ENCODE measurements at places on chromosomes 6 and 20.

GRCh38 chr20:33730946-33731692 is 677 bp upstream of the ZNF341 start:
- DNase-seq, result no peak

DNA sequence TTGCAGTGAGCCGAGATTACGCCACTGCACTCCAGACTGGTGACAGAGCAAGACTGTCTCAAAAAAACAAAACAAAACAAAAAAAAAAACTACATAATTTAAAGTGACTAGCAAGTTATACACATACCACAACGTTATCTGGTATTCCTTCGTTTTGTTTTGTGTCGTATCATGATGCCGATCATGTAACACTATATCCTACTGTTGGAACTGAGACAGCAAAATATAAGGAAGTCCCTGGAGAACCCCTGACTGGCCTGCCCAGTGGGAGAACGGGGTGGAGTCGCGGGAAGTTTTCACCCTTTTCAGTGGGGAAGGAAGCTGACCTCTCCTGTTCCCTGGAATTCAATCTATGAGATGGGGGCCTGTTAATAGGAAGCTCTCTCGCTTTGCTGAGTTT is 15.1 kb downstream of the SOX4 start:
- DNase-seq, result no peak

GRCh38 chr6:158431036-158431435 is 118.8 kb downstream of the TULP4 start:
- no peak for DNase-seq

- no peak for DNase-seq
Measured at GRCh38 chr20:4245542-4245941, 230.2 kb upstream of the RNF24 start.

- peak; percentile 55 for DNase-seq
Measured at GRCh38 chr6:142728364-142728763, 216.6 kb downstream of the HIVEP2 start.

DNA sequence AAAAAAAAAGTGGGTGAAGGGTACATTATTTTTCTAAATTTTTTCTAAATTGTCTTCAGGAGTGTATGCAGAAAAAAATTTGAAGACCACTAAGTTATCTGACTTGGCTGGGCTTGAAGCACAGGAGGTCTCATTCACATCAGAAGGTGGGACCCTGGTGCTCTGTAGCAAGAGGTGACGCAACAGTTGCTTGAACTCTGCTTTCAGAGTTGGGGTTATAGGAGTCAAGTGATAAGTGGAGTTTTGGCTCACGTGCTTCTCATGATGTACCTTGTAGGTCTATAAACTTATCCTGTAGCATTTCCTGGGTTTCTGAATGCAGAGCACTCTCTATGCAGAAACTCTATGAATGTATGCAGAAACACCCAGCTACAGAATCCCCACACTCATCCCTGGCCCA is 58.5 kb upstream of the FOXC1 start:
- no peak for DNase-seq

GRCh38 chr20:43938017-43938655 is 23.5 kb downstream of the TOX2 start:
- no peak for DNase-seq

- no peak for DNase-seq
Measured at GRCh38 chr6:44303842-44304241, 9.3 kb downstream of the AARS2 start.

GRCh38 chr6:130434174-130434873 is 68.5 kb downstream of the TMEM200A start:
- DNase-seq, result no peak

DNA sequence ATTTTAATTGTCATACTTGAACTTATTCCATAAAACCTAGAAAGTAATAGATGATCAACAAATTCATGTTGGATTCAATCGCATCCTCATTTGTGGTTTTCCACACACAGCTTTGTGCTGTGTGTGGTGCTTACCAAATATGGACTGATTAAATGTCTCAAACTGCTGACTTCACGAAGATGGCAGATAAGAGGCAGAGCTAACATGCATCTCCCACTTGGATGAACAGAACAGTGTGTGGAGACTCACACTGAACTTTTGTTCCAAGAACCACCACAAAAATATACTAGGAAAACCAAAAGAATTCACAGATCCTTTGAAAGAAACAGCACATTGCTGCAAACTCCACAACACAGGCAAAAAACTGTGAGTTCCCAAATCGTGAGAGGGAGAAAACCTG is 603.7 kb downstream of the TENT5A start:
- DNase-seq, result no peak

- no peak for DNase-seq
Measured at GRCh38 chr6:14984519-14984853, 261.4 kb upstream of the JARID2 start.

DNA sequence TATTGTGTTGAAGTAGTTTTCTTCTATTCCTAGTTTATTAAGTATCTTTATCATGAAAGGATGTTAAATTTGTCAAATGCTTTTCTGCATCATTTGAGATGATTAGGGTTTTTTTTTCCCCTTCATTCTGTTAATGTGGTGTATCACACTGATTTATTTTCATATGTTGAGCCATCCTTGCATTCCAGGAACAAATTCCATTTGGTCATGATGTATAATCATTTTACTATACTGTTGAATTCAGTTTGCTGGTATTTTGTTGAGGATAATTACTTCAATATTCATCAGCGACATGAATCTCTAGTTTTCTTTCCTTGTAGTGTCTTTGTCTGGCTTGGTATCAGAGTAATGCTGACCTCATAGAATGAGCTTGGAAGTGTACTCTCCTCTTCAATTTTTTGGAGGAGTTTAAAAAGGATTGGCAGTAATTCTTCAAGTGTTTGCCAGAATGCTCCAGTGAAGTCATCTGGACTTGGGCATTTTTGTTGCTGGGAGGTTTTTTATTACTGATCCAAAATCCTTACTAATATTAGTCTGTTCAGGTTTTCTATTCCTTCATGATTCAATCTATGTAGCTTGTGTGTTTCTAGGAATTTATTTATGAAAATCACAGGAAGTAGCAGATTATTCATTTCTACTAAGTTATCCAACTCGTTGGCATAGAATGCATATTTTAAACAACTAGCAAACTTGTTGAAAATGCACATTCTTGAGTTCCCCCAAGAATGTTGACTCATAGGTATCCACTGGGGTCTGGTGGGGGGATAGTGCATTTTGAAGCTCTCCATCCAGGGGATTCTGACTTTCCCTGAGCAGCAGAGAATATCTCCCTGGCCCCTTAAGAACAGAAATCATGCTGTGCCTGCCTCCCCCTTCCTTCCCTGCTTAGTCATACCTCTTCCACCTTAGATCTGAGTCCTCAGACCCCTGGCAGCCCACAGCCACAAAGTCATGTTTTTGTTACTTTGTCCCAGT is 187.1 kb downstream of the BMP7 start:
- DNase-seq, result no peak

- DNase-seq, result no peak
Measured at GRCh38 chr6:151176911-151177770, 62.6 kb upstream of the AKAP12 start.

GRCh38 chr6:144566868-144567615 is 281.9 kb downstream of the UTRN start:
- DNase-seq, result no peak

GRCh38 chr6:1611572-1612298 is 2.0 kb downstream of the FOXC1 start:
- DNase-seq, result no peak

DNA sequence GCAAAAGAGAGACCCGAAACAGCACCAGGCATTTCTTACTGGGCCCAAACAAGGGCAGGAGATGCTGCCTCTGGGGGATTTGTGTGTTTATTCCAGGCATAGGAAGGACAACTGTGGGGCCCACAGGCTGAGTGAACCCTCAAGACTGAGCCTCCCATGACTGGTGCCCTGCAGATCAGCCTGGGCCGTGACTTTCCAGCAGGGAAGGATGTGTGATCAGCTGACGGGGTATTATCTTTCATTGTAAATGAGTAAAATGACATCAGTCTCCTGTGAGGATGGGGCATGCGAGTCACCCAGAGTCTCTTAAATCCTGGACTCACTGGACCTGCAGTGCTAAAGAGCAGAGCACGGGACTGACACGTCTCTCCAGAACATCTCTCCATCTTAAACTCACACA is 3.9 kb upstream of the TEAD3 start:
- peak; percentile 65 for DNase-seq

- no peak for DNase-seq
Measured at GRCh38 chr6:157840776-157841175, 17.7 kb downstream of the SNX9 start.

DNA sequence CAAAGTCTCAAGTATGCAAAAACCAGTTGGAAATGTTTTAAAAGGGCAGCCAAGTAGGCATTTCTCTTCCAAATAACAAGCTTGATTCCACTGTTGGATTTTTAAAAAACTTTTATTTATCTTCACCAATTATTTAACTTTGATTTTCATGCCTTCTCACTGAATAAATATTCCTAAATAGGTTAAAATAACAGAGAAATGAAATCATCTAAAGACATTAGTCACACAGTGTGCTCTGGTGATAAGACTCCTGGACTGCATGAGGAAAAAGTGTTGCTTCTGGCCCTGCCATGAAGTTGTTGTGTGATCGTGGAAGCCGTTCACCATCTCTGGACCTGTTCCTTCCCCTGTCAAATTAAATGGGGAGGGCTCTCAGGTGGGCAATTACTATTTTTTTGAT is 33.8 kb upstream of the IGF2R start:
- DNase-seq, result no peak

DNA sequence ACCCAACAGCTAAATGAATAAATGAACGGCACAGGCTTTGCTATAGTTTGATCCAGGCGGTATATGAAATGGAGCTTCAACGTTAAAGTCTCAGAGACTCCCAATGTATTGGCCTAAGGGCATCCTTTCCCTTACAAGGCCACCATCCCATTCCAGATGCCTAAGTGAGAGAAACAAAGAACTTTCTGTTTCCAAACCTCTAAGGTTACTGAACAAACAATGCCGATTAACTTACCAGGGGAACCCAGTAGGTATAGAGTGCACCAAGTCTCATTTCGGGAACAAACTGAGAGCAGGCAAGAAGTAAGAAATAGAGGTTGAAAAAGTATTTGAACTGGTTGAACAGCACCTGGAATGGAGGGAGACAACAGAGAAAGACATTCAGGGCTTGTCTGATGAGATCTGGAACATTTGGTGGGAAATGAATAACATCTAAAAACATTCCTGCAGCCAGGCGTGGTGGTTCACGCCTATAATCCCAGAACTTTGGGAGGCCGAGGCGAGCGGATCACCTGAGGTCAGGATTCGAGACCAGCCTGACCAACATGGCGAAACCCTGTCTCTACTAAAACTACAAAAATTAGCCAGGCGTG is 42.5 kb downstream of the ATP9A start:
- no peak for DNase-seq

DNA sequence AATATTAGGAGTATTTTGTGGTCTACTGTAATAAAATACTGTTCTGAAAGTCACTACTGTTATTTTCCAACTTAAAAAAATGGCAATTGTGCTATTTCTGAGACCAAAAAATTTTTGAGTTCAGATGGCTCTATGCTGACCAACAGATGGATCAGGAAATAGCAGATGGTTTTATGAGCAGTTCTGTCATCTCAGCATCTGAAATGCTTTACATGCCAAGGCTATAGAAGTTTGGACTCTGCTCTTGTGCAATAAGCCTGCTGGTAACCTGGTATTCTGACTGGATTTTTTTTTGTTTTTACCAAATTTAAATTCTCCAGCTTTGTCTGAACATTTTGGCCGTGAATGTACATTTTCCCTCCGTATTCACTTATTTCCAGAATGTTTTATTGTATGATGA is 1127.5 kb downstream of the GRIK2 start:
- DNase-seq, result no peak

- DNase-seq, result no peak
Measured at GRCh38 chr6:48619771-48620170, 508.8 kb upstream of the PTCHD4 start.

- DNase-seq, result no peak
Measured at GRCh38 chr6:15531973-15532372, 130.9 kb downstream of the DTNBP1 start.

- DNase-seq, result no peak
Measured at GRCh38 chr6:147900247-147900830, 391.8 kb downstream of the SAMD5 start.

DNA sequence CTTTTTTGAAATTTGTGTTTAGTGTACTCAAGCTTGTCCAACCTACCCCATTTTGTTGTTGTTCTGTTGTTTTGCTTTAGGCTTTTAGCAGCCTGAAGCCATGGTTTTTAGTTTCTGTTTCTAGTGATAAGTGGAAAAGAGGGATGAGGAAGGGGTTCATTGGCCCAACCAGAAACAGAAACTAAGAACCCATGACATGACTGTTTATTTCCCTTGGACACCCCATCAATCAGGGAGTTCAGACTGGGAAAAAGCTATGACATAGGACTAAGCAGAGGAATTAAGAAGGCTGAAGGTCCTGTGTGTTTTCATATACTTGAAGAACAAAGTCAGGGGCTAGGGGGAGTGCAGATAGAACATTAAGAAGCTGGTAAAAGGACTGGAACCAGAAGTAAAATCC is 194.5 kb upstream of the THEMIS start:
- no peak for DNase-seq

GRCh38 chr6:115902436-115902835 is 158.3 kb downstream of the FRK start:
- DNase-seq, result no peak

GRCh38 chr6:114258376-114258775 is 84.4 kb downstream of the HS3ST5 start:
- DNase-seq, result no peak

GRCh38 chr20:39676857-39677391 is 714.8 kb downstream of the DHX35 start:
- DNase-seq, result no peak

GRCh38 chr6:21342501-21342900 is 251.1 kb upstream of the SOX4 start:
- no peak for DNase-seq
